Activated CD4-positive, alpha-beta T cell treated with anti-CD3 and anti-CD28 coated beads, Interleukin-2, Interleukin-4, amounts not matched to agents 100 ng/mL and 50 ng/mL, durations not matched to agents 16 hours and 8 hours (primary cell): ENCODE measurements at places on chromosomes 3 and 15.

GRCh38 chr3:157294491-157294890 is 134.5 kb upstream of the CCNL1 start:
- no peak for DNase-seq

GRCh38 chr15:49900006-49900902 is 218.8 kb downstream of the ATP8B4 start:
- DNase-seq: no peak

DNA sequence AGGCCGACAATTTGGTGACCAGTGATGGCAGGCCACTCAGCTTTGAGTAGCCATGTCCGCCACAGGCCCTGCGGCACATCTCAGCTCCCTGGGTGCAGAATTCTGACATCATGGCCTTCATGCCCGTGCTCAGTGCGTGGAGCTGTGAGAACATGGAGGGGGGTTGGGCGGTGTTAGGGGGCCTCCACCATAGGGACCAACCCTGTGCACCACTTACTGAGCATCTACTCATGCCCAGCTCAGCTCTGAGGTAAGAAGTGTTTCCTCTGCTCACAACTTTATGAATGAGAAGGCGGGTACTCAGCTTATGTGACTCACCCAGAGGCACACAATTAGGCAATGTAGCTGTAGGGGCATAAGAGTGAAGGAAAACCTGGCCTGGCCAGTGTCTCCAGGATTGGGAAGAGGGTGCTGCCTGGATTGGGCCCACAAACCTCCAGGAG is 10.5 kb downstream of the ACOX2 start:
- peak; percentile 23 for DNase-seq

- DNase-seq: no peak
These were observed 46.0 kb upstream of the SLC7A14 start for GRCh38 chr3:170631755-170632488.

GRCh38 chr3:105905328-105905727 is 36.5 kb upstream of the CBLB start:
- no peak for DNase-seq

DNA sequence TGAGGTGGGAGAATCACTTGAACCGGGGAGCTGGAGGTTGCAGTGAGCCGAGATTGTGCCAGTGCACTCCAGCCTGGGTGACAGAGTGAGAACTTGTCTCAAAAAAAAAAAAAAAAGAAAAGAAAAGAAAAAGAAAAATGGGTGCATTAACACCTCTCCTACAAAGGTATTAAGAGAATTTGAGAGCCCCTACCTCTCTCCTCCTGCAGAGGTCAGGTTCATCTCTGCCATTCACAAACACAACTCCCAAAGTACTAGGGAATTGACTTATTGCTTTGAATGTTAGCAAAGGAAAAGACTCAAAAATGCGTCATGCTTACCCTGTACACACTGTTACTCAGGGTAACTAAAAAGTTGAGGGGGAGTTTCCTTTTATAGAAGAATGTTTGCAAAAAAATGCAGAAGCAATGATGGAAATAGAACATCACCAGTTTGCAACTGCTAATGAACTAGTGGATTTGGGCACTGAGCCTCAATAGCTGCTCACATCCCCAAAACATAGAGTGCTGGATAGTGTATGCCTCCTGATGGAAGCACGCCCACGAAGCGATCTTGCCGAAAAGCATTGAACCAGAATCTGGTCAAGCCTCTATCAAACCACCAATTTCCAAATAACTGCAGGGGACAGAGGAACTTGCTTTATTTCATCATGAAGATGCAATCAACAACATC is 15.5 kb upstream of the LYZL4 start:
- no peak for DNase-seq

DNA sequence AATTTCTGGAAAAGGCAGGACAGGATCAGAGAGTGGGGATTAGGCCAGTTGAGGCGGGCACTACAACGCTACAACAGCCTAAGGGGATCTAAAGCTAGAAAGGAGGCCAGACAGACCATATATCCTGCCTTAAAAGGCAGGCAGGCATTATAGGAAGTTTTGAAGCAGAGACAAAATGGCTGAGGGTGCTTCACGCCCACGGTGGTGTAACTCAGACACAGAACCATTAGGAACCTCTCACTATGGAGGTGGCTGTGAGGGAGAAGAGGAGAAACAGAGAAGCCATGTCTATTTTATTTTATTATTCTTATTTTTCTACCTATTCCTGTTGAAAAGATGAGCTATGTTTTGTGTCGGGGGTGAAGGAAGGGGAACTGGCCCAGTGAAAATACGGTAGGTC is 2.1 kb upstream of the USP4 start:
- no peak for DNase-seq

DNA sequence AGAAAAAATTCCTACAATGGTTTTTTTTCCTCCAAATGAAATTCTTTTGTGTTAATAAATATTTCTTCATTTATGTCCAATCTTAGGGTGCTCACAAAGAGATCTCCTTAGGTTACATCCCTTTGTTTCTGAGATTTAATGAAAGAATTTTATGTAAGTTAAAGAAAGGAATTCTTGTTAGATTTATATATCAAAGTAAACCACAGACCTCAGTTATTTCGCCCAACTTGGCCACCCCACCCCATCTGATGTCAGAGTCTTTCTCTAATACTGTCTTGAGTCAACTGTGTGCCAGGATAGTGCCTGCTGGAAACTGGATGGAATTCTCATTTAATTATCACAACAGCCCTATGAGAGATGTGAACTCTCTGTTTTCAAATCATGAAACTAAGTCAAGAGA is 259.9 kb downstream of the OPA1 start:
- no peak for DNase-seq

DNA sequence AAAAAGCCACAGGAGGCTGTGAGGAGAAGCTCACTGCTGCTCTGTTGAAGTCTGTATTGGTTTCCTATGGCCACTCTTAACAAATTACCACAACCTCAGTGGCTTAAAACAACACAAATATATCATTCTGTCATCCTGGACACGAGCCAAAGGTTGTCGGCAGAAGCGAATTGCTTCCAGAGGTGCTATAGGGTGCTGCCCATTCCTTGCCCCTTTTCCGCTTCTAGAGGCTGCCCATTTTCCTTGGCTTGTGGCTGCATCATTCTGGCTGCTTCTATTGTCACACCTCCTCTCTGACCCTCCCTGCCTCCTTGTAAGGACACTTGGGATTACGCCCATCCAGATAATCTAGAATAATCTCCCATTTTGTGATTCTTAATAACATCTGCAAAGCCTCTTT is 6.4 kb upstream of the SACM1L start:
- DNase-seq: no peak

DNA sequence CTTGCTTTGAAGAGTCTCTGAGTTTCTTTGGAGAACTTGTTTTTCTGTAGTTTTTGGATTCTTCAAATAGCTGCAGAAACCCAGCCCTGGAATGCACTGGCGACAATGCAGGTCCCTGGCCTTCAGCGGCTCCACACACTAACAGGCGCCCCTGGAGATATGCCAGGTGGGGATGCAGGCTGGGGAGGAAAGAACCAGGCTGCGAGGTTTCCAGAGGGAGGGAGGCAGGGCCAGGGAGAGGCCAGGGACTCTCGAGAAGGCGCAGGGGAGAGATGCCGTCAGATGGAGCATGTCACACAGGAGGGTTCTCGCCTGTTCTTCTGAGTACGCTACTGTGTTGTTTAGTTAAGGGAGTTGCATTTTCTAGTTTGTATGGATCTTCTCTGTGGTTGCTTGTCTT is 283.1 kb downstream of the GABRG3 start:
- no peak for DNase-seq

GRCh38 chr15:56654216-56654615 is 79.1 kb downstream of the ZNF280D start:
- no peak for DNase-seq

DNA sequence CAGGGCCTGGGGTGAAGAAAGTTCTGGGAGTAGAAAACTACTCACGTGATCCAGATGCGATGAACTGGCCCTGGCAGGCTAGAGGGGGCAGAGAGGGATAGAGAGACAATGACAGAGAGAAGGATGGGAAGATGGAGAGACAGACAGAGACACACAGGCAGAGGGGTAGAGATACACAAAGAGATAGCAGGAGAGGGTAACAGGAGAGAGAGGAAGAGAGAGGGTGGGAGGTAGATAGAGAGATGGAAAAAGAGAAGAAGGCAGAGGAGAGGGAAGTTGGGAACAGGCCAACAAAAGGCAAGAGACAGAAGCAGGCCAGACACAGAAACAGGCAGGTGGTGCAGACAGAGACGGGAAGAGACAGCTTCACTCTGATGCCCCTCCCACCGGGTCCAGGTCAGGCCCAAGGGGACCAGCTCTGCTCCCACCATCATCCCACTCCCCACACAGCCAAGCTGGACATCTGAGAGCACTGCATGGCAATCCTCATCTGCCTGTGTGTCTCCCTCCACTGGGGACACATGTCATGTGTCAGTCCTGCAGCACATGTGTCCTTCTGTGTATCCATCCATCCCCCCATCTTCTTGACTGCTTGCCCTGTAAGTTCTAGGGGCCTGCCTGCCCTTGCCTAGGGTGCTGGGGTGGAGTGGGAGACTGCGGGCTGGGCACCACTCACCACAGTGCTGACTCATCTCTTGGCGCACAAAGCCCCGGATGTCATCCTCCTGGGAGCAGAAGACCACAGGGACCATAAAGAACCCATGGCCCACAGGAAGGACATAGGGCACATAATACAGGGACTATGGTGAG is 2.2 kb upstream of the UCN2 start:
- peak; percentile 24 for DNase-seq

GRCh38 chr15:89785774-89786140 is 9.6 kb downstream of the MESP2 start:
- DNase-seq: no peak

DNA sequence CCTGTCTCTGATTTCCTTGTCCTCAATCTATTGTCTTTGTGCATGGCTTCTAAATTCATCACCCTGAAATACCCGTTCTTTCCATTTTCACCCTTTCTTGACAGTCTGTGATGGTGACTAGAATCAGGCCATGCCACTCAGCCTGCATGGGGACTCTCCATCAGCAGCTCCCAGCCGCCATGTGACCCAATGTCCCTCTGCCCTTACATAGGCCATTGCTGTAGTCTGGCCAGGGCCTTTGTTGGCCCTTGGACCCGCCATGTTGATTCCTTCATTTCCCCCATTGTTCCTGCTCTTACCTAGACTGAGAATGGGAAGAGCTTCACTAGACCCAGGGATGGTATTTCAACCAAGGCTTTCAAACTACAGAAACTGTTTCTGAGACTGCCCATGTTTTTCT is 45.8 kb downstream of the SPSB4 start:
- DNase-seq: no peak

- DNase-seq: no peak
These were observed 49.7 kb upstream of the UBE2E2 start for GRCh38 chr3:23153436-23153835.

GRCh38 chr3:94615275-94616065 is 552.6 kb downstream of the NSUN3 start:
- DNase-seq: no peak
